ENCODE measurements at places on chromosomes 6 and 20.

DNA sequence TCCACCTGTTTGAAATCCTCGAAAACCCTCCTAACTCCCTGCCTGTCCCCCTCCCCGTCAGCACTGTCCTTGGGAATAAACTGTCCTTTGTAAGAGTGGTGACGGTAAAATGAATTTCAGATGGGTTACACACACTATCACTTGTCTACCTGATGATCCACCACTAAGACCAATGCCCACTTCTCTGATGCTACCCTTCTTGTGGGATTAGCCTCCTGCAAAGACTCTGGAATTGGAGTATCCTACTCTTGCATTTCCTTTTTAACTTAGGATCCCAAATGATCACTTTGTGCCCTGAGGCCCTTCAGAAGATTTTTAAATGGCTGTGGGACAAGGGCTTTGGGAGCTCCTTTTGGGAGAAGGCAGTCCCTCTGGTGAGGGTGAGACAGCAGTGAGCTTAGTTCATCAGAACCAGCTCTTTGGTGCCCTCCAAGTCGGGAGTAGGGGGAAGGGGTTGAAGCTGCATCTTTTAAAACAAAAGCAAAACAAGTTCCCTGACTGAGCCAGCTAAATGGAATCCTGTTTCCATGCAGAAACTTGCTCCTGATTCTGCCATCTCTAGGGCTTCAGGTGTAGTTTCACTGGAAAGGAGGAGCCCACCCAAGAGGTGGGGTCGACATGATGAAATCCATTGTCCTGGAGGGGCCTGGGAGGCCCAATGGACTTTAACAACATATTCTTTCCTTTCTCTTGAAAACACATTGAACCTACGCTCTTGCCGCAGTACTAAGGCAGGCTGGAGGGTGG, 86.5 kb downstream of the ASXL1 start:
- no peak for DNase-seq

- DNase-seq, result no peak
Observed at GRCh38 chr6:97669191-97670031, 386.4 kb upstream of the MMS22L start.

- DNase-seq, result no peak
Observed at GRCh38 chr6:170198298-170198697, 92.6 kb downstream of the DLL1 start.

DNA sequence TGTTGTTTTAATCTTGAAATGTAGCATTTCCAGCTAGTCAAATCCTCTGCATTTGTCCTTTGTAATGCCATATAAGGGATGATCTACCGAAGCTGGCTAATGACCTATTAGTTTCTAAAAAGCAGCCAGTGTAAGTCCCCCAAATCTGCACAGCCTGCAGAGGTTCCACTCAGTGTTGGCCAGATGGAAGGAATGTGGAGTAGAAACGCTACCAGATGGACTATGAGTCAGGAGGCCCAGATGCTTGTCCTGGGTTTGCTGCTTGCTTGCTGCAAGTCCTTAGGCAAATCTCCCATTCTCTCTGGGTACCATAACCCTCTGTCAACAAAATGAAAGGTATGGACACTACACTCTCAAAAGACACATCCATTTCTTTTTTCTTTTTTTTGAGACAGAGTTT, 149.8 kb downstream of the BTBD9 start:
- DNase-seq, result peak; percentile 92

DNA sequence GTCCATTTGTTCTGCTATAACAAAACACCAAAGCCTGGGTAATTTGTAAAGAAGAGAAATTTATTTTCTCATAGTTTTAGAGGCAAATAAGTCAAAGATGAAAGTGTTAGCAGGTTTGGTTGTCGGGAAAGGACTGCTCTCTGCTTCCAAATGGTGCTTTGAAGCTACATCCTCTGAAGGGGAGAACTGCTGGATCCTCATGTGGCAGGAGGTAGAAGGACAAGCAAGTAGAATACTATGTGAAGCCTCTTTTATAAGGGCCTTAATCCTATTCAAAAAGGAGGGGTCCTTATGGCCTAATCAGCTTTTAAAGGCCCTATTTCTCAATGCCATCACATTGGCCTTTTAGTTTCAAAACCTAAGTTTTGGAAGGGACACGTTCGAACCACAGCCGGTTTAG, 826.0 kb upstream of the EPHA7 start:
- DNase-seq, result no peak

DNA sequence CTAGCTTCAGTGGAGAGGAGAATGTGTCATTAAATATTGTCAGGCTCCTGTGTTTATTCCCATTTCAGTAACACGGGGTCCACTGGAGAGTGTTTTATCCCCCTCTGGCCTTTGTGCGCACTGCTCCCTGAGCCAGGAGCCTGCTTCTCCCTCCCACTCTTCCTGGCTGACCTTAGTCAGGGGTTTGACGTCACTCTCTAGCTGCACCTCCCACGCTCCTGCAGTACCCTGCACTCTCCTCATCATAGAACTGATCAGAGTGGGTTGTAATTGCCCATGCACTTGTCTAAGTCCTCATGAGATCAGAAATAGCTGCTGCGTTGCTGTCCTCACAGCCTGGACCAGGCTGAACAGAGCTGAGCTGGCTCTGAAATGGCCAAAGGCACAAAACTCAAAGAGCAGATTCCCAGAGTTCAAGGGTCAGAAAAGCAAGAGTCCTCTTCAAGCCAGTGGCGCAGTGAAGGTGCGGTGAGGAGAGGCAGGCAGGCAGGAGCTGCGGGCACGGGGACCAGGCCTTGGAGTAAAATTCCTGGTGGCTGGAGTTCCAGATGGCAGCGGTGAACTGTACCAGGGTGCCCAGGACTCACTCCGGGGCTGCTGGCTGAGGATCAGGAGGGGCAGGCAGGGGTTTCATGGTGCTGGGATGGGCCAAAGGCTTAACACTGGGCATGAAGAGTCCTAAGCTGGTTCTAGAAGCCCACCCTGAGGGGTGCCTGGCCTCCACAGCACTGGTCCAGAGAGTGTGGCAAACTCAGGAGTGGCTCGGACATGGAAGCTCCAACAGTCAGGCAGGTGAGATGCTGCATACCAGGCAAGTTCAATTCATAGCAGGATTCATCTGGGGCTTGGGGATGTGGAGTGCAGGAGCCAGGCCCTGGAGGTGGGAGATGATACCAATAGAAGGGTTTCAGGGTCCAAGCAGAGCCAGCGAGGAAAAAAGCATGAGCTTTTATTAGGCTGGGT, 170.9 kb downstream of the SCP2D1 start:
- DNase-seq, result no peak

DNA sequence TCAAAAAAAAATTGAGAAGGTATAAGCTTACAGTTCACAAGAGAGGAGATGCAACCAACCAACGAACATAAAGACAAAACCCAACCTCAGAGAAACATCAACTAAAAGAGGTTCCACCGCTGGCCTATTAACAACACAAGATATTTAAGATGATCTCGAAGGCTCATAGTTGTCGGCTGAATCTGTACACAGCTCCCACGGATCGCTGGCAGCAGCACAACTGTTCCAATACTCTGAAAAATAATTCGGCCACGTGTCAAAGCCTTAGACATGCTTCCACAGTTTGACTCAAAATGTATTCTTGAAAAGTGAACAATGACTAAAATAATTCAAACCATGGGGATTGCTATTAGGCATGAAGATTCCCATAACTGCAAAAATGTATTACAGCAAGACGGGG, 13.7 kb downstream of the EXOC2 start:
- DNase-seq, result no peak

DNA sequence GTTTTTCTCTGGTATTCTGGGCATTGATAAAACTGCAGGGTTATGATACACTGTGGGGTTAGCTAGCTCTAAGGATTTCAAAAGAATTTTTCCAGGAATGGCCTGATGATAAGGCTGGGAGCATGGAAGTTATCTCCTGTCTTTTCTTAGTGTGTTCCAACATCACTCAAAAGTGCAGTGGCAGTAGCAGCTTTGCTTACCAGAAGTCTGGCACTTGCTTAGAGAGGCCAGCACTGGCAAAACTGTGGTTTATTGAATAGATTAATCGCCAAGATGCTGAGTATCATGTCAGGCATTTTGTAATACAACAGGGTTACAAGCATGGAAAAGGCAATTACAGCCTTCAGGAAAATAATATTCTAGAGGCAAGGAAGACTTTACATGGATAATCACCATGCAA, 719.5 kb upstream of the GJE1 start:
- DNase-seq, result no peak

DNA sequence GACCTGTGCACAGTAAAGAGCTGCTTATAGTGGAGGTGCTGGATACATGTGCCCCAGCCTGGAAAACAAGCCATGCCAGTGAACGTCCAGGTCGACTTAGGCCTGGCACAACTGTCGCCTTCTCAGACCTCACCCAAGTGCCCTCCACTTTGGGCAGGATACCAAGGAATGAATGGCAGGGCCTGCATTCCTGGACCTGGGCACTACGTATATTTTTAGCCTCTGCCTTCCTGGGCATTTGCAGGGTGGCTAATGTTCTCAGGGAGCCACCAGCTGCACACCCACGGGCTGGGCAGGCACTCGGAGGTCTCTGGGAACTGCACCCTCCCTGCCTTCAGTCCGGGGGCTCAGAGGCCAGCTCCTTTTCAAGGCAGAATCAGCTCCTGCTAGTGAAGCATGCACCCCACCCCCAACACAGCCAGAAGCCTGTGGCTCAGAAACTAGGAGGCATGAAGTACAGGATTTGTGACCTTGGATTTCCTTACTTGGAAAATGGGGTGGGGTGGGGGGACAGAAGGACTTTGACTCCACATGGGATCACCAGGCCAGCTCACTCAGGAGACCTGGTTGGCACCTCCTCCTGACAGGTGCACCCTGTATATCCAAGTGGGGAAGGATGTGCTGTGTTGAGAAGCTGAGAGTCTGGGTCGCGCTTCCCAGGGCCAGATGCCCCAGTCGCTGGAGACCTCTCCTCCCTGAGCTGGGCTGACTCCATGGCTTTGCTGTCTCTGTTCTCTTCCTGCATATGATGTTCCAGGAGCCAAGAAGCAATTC, 2.5 kb upstream of the LSM14B start:
- DNase-seq, result no peak

- no peak for DNase-seq
Observed at GRCh38 chr6:3663811-3664210, 87.7 kb downstream of the PXDC1 start.

GRCh38 chr20:41034239-41034638, 5.6 kb downstream of the TOP1 start:
- peak; percentile 46 for DNase-seq

DNA sequence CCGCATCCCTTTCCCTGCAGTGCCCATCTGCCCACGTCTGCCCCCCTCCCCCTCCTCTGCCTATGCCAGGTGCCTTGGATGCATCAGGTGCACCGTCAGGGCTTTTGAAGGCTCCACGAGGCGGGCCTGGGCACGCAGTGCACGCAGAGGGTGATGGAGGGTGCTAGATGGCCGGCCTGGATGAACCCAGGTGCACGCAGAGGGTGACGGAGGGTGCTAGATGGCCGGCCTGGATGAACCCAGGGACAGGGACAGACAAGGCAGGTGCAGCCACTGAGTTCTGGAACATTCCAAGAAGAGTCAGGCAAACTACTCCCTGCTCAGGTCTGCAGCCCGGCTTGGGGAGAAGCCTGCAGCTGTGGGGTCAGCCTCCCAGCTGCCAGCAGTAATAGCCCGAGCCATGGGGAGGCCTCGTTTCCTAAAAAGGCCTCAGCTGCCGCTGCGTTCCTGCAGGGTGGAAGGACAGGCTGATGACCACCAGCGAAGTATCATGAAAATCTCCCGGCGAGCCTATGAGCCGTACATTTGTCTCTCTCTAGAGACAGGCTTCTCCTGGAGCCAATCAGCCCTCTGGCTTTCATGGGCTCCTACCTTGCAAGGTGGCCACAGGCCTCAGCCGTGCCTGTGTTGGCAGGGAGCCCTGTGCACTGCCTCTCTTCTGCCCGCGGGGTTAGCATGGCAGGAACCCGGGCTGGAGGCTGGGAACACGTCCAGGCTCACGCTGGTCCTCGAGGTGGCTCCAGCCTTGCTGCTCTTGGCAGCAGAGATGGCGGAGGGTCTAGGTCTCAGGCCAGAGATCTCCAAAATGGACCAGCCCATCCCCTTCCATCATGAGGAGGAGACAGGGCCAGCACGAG, 29.6 kb downstream of the NTSR1 start:
- DNase-seq, result no peak

DNA sequence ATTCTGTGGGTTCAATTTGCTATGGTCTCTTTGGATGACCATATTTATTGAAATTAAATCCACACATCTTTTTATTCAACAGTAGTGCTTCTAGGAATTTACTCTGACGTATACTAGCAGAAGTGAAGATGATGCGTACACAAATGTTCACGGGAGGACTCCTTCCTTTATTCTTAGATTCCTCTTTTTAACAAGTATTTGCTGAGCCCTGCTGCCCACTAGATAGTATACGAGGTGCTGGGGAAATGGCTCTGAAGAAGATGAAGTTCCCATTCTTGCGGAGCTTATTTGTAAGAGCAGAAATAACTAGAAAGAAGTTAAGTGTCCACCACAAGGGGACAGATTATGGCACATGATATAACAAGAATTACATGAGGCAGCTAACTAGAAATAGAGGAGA, 145.2 kb downstream of the DOK5 start:
- no peak for DNase-seq

DNA sequence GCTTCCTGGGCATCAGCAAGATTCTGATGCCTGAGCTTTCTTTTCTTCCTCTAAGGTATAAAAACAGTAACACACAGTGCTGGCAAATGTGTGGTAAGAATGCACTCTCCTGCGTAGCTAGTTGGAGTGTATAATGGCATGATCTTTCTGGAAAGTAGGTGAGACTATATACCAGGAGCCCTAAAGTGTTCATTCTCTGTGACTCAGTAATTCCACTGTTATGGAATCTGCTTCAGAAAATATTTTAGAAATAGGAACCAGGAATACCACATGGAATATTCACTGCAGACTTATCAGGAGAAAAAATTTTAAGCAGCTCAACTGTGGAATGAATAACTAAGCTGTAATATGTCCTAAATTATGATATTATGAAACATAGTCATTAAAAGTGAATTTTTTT, 16.9 kb upstream of the CSE1L start:
- DNase-seq, result no peak

DNA sequence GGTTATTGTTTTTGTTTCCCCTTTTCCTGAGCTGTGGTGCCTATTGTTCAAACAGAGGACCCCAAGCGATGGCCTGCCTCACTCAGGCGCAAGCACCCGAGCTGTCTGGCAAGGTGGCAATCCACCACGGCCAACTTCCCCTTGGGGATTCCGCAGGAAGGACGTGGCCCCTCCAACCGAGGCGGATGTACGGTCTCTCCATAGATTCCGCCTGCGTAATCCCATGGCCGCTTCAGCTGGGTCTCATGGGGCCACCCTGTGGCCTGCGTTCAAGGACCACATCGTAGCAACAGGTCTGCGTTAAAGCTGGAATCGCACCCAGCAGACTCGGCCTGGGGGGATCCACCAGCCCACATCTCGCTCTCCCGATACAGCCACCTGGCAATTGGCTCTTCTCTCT, 79.9 kb downstream of the CEBPB start:
- DNase-seq, result no peak
